ENCODE measurements at places on chromosomes 4 and X.
A peak's percentile ranks its signal among the peaks of the same experiment; 100 is the strongest.

DNA sequence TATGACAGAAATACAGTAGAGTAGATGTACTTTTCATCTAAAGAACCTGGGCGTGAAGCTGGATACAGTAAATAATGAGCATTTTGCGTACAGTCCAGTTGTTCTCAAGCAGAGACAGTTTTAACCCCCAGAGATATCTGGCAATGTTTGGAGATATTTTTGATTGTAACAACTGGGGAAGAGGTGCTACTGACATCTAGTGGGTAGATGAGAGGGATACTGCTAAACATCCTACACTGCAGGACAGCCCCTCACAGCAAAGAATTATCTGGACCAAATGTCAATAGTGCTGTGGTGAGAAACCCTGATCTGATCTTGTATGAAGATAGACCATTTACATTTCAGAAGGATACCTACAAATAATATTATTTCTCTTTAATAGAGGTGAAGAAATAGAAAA is 200.2 kb upstream of the FAM47A start:
- DNase-seq, result no peak

GRCh38 chr4:186932631-186933187 is 209.1 kb upstream of the FAT1 start:
- no peak for DNase-seq

- no peak for DNase-seq
Observed at GRCh38 chr4:184952522-184952921, 65.8 kb upstream of the HELT start.

DNA sequence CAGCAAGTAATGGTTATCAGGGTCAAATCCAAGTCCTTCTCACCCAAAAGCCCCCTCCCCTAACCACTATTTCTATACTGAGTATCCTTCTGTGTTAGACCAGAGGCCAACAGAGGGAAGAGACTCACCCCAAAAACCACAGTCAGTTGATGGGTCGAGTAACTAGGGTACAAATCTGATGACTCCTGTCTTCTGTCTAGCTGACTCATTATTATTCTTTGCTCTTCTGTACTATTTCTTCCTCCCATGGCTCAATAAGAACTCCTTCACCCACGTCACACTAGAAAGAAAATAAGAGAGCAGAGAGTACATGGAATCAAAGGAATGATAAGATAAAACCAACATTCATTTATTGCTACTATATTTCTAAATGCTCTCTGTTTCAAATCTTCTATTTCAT is 2.0 kb downstream of the RAB40A start:
- DNase-seq, result no peak

GRCh38 chr4:24775750-24776149 is 19.6 kb upstream of the SOD3 start:
- DNase-seq, result no peak

DNA sequence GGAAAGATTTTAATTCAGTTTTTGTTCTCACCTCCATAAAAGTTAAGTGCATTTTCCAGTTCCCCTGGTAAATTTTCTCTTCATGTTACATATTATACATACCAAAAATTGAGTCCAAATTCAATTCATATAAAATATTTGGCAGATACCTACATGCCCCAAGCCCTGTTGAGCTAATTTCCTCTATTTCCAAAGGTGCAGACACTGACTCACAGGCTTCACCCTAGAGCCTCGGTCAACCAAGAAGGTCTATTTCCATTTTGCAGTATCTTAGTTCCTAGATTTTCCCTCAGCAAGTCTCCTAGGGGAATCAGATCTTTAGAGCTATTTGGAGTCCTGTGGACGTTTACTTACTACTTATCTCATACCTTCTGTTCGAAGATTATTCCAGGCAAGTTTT is 174.4 kb downstream of the TSPAN5 start:
- peak; percentile 57 for DNase-seq

- no peak for DNase-seq
Observed at GRCh38 chrX:47608130-47608810, 11.4 kb downstream of the SYN1 start.

- DNase-seq, result no peak
Observed at GRCh38 chrX:110228453-110228852, 89.4 kb downstream of the AMMECR1 start.

DNA sequence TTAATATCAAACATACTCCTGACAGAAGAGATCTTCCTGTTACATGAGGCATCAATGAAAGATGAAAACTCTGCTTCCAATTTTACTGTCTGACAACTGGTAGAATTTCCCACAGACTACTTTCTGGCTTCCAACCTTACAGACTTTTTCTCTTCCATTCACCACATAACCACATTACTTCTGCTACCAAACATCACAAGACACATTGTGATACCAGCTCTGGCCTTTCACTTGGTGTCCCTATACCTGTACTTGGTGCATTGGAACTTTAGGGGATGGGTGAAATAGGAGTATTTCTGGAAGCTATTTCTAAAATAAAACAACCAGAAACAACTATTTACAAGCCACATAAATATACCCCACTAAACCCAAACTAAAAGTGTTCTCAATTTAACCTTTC is 20.5 kb downstream of the AMTN start:
- DNase-seq, result no peak

DNA sequence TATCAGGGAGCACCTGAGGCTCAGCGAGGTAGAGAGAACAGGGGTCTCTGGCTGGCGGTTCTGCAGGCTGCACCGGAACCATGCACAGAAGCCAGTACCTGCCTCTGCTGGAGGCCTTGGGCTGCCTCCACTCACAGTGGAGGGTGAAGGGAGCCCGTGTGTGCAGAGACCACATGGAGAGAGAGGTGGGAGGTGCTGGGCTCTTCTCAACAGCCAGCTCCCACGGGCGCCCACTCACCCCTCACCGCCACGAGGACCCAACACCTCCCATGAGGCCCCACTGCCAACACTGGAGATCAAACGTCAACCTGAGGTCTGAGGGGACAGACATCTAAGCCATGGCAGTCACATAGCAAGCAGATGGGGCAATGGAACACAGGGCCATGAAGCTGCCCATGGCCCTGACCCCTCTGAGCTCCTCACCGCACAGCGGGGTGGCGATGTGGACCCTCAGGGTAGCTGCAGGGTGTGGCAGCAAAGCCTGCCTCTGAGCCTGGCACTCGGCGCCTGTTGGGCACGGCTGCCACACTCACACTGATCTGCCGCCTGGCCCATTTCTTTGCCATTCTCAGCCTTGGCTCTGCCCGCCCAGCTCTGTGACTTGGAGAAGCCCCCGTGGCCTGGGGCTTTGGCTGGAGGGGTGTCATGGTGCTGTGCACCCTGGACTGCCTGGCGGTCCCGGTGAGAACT is 44.8 kb downstream of the ADRA2C start:
- no peak for DNase-seq

GRCh38 chrX:633043-633984 is 2.7 kb downstream of the SHOX start:
- no peak for DNase-seq

DNA sequence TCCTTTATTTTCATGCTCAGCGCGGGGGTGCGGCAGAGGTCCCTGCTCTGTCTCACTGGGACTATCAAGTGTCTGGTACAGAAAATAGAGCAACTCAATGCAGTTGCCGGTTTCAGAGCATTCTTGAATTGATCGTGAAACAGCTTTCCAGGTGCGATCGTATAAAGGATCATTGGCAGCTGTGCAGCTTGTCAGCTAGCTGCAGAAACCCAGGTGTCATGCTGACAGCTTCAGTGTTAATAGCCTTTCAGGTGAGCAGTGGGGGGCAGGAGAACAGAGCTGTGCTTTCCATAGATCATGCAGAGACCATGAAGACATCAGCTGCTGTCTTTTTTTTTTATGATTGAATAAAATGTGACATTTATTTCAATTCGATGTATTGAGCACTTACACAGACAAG is 583.9 kb downstream of the NLGN4X start:
- DNase-seq, result no peak

DNA sequence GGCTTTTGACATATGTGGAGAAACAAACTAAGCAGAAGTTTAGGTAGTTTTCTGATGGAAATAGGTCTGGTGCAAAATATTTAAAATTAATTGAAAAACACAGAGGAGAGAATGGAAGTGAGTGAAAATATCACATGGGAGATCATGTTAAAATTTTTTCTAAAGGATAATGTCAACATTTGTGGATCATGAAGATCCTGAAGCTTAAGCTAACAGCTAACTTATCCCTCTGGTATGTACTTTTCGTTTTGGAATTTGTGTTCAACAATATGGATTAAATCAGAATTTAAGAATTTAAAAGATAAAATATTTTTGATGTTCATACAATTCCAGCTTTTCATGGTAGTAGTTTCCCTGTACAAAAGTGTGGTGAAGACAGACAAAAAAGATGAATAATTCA is 572.8 kb upstream of the FAM241A start:
- DNase-seq, result no peak

GRCh38 chr4:60241866-60242265 is 958.3 kb upstream of the ADGRL3 start:
- no peak for DNase-seq

GRCh38 chr4:136551753-136552152 is 980.5 kb downstream of the PCDH18 start:
- no peak for DNase-seq

DNA sequence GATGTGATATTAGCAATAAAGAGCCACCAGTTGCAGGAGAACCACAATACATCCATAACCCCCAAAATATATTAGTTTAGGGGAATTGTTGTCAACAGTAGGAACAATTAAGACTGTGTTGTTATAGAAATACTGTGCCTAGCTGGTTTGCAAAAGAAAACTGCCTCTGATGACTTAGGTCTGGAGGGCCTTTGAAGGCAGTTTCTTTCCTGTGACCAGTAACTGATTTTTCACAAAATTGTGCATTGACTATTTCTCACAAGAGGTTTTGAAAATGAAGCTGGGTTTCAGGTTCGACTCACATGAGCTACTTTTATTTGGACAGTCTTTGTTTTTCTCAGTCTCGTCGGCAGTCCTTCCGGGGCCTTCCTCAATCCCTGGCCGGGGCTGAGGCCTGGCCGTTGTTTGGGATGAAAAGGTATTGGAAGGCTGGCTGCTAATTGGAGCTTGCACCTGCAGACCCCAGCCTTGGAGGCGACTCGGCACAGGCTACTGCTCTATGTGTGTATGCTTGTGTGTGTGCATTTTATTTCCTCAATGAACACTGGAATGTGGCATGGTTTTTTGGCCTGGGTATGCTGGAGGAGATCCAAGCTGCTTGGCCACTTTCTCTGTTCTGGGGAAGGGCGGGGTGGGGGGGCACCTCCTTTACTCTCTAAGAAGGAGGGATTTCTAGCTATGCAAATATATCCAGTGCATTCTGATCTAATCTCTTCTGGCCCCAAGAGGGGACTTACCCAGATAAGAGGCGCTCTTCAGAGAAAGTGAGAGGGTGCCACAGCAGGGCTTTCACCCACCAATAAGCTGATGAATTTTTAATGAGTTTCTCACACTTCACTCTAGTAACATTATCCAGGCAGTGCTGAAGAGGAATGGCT is 49.5 kb upstream of the LNX1 start:
- no peak for DNase-seq

DNA sequence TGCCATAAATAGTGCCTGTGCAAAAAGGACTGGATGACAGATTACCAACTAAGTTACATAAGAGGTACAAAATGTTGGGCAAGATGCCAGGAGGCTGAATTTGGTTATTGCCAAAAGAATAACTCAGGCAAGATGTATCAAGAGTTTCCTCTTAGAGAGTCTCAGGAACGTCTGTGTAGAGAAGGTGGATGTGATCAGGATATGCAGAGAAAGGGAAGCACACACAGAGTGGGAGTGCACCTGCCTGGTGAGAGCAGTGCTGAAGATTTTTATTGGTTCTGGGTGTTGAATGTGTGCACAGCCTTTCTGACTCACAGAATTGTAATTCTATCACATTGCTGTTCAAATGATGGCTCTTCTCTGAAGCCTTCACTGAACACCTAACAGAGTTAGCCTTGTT is 156.8 kb upstream of the HS3ST1 start:
- peak; percentile 43 for DNase-seq

DNA sequence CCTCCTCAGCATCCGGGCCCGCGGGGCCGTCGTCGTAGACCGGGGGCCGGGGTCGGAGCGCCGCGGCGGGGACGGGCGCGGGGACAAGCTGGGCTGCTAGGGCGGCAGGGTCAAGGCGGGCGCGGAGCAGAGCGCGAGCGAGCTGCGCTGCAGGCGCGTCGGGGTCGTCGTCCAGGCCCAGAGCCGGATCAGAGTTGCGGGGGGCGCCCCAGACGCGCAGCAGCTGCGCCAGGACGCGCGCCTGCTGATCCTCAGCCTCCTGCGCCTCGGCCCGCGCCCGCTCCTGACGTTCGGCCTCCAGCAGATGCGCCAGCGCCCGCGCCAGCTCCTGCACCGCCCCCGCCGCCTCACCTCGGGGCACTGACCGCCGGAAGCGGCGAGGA is 3.5 kb downstream of the PCSK1N start:
- DNase-seq, result no peak

Data from RWPE1 (cell line).